Stimulated activated CD8-positive, alpha-beta memory T cell treated with anti-CD3 and anti-CD28 coated beads, Interleukin-4, amount 100 ng/mL, for 1 hour (primary cell): ENCODE measurements at places on chromosomes 6 and 20.

DNA sequence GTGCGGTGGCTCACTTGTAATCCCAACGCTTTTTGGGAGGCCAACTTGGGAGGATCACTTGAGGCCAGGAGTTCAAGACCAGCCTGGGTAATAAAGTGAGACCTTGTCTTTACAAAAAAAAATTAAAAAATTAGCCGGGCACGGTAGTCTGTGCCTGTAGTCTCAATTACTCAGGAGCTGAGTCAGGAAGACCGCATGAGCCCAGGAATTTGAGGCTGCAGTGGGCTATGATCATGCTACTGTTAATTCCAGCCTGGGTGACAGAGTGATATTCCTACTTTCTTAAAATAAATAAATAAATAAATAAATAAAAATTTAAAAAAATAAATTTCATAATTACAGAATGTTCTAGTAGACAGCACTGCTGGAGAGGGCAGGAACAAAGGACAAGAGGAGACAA lies 62.4 kb downstream of the DST start:
- no peak for DNase-seq

- DNase-seq: no peak
These were observed 28.8 kb downstream of the RWDD2A start for GRCh38 chr6:83221889-83222479.

DNA sequence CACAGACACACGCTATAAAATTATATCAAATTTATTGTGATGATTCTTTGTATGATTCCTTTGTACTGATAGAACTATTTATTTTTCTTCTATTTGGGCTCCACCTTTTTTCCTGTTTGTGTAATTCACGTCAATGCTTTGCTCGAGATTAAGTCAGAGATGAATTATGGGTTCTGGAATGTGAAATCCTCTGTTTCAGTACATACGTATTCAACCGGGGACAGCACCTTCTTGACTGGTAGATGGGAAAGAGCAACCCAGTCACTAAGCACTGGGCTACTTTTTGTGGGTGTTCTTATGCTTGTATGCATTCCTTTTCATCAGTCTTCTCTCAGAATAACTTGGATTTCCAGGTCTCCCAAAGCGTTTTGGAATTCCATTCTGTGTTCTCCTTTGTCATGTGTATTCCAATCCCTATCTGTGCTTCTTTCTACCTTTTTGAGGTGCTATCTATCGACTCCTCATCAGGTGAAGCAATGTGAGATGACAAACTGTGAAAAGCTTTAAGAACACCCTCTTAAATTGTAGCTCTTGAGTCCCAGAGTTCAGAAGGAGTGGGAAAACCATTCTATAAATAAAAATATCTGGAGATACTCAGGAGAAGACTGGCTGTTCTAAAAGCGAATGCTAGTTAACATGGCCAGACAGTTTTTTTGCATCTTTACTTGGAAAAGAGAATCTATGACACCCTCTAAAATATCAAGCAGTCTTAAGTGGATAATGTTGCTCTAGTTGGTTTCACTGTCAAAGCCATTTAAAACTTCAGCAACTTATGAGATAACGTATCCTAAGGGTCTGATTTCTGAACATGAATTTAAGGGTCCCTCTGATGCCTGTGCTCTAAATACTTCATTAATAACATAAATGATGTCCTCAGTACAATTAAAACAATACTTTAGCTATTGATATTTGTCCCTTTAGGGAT lies 197.7 kb upstream of the PREP start:
- DNase-seq: no peak

DNA sequence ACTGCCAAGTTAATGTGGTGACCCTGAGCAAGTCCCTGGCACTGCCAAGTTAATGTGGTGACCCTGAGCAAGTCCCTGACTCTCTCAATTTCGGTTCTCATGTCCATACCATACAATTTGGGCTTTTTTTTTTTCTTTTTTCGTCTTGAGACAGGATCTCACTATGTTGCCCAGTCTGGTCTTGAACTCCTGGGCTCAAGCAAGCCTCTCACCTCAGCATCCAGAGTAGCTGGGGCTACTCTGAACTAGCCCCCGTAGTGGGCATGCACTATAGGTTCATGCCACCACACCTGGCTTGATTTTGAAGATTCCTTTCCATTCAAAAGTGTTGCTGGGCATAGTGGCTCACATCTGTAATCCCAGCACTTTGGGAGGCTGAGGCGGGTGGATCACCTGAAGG lies 100.0 kb upstream of the FOXP4 start:
- DNase-seq: no peak

- DNase-seq: no peak
These were observed 174.7 kb downstream of the ZFAND3 start for GRCh38 chr6:37994223-37994622.

DNA sequence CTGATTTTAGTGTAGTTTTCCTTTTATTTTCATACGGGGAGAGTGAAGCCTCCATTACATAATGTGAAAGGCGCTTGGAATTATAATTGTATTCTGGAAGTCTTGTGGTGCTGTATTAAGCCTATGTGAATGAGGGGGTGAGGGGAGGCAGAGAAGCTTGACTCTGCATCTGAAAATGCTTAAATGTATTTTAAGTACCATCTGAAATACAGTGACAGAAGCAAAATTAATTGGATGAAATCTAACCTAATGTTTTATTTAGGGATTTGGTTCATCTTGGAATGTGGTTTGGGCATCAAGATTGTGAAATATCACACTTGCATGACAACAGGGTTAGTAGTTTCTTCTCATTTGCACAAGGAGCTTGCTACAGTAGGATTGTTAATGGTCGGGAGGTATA lies 41.2 kb downstream of the TMEM200A start:
- no peak for DNase-seq

DNA sequence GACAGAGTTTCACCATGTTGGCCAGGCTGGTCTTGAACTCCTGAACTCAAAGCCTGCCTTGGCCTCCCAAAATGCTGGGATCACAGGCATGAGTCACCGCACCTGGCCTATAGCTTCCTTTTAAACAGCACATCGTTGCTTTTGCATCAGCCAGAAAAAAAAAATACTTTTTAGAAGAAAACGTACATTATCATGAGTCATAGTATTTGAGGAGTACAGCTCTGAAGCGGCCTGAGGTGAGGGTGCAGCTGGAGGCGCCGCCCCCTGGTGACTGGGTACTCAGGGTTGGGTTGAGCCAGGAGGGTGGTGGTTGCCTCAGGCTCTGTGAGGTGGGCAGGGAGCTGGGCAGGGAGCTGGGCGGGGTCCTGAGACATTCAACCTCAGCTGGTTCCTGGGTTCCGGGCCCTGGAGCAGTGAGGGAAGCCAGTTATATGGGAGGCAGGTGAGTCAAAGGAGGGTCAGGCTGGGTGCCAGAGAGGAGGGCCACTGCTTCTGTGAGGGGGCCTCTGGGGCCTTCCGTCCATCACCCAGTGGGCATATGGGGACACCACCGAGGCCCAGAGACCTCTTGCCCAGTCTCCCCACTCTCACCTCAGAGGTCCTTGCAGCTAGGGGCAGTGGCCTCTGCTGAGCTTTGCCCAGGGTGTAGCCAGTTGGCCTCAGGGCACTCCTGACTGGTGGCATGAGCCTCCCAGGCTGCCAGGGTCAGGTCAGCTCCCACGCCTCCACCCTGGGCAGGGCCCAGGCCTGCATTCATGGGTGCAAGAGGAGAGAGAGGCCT lies 11.7 kb upstream of the ID1 start:
- DNase-seq: no peak

DNA sequence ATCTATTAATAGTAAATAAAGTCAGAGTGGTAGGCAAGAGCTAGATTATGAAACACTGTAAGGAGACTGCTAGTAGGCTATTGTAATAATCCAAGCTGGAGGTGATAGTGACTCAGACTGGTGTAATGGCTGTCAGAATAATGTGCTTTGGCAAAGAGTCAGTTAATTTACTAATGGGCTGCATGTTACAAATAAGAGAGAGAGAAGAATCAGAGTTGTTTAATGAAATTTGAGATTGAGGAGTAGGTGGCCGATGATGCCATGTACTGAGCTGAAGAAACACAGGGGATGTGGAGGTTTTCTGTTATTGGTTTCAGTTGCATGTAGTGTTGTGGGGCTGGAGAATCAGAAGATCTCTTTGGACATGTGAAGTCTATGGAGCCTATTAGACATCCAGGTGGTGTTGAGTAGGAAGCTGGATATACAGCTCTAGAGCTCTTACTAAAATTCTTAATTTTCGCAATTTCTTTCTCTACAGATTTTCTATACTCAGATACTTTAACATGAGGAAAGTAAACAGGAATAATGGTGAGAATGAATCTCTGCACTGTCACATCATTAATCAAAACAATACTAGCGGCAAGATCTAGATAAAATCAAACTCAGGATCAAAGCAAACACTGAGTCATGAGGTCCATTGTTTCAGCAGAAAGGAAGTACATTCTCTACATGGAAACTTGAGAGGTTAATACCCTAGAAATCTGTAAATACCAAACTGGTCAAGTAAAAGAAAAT lies 167.7 kb downstream of the SIM1 start:
- no peak for DNase-seq

GRCh38 chr20:1964061-1964460 lies 29.8 kb downstream of the PDYN start:
- no peak for DNase-seq

GRCh38 chr20:62276439-62276838 lies 26.4 kb upstream of the ADRM1 start:
- no peak for DNase-seq

- no peak for DNase-seq
These were observed 96.0 kb downstream of the DTD1 start for GRCh38 chr20:18683839-18684238.

GRCh38 chr6:138959521-138959920 lies 28.5 kb downstream of the REPS1 start:
- DNase-seq: no peak

- no peak for DNase-seq
These were observed 5.6 kb upstream of the UQCC2 start for GRCh38 chr6:33716890-33717632.

DNA sequence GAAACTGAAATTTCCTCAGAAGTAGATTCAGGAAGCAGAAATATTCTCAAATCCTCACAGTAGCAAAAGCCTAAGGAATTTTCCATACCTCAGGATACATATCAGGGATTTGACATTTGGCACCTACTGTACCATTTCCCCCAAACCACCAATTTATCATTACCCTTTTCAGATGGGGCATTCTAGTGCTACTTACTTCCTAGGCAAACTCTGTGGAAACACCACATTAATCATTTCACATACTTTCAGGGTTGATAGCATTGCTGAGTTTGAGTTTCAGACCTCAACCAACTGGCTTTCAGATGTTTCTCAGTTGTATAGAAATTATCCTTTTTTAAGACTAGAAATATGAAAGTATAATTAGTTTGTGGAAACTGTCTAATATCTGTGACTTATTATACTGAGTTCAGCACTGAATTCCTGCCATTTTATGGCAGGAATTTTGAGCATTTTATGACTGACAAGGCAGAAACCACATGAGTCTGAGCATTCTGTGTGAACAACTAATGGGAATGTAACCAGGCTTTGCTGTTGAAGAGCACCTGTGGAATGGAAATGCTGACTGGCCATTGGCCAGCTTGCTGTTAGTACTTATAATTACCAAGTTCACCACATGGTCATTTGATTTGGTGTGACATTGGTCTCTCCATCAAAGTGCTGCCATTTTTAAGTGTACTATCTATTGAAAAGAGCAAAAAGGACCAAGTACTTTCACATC lies 35.1 kb upstream of the IRAK1BP1 start:
- DNase-seq: no peak

- no peak for DNase-seq
These were observed 13.9 kb upstream of the PXDC1 start for GRCh38 chr6:3765415-3765814.

- no peak for DNase-seq
These were observed 531.3 kb downstream of the QKI start for GRCh38 chr6:163945808-163946207.

DNA sequence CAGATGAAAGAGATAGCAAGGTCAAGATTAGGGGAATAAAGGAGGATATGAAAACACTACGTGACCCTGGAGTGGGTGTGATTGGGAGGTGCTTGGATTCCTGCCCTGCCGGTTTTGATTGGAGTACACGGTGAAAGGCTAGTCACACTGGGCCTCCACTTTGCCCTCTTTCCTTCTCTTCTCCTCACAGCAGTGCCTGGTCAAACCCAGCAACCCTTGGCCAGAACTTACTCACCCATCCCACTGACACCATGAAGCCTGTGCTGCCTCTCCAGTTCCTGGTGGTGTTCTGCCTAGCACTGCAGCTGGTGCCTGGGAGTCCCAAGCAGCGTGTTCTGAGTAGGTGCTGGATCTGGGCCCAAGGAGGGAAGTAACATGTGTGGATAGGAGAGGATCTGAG lies at the start of gene WFDC13:
Gene WFDC13 (plus strand): TSS at position 166 of the 400 bp plus-strand sequence. CDS start 86 bp downstream, at position 252.
- DNase-seq: no peak

DNA sequence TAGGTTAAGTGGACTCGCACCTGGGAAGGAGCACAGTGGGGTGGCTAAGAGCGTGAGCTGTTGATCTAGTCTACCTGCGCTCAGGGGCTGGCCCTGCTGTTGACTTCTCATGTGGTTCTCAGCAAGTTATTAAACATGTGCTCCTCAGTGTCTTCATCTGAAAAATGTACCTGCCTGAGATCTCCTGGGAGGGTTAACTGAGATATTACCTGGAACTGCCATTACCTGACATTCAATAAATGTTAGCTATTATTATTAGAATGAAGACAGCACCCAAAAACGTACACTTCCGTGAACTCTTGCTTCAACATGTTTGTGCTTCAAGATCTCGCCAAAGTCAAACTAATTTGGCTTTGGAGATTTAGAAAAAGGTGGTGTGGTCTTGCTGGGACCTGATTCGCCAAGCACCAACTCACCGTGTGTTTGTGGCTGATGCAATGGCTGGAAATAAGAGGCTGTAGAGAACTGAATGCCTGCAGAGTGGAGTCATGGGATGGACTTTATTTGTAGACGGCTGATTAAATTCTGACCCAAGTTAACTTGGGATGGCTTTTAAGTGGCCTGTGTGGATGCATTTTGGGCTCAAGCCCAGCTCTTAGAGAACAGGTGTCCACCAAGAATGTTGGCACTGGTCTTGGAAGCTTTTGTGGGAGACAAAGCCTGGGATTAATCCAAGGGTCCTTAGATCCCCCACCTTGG lies 692.9 kb downstream of the QKI start:
- no peak for DNase-seq

GRCh38 chr20:19301843-19302242 lies 89.4 kb downstream of the SLC24A3 start:
- DNase-seq: no peak

DNA sequence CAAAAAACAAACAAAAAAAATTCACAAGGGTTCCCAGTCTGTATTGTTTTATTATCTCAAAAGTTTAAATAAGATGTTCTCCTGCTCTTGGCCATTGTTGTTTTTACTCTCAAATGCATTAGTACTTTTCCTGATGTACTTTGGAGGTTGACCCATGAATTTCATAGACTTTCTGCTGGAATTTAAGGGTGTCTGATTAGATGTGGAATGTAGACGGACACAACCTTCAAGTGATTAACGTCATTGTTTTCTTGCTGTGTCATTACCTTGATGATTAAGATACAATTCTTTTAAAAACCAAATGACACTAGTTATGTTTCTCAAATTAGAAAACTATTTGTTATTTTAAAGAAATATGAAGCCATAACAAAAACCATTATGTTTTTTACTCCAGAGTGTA lies 421.4 kb upstream of the RUNX2 start:
- no peak for DNase-seq
